ENCODE measurements at places on chromosomes 3 and 15.

DNA sequence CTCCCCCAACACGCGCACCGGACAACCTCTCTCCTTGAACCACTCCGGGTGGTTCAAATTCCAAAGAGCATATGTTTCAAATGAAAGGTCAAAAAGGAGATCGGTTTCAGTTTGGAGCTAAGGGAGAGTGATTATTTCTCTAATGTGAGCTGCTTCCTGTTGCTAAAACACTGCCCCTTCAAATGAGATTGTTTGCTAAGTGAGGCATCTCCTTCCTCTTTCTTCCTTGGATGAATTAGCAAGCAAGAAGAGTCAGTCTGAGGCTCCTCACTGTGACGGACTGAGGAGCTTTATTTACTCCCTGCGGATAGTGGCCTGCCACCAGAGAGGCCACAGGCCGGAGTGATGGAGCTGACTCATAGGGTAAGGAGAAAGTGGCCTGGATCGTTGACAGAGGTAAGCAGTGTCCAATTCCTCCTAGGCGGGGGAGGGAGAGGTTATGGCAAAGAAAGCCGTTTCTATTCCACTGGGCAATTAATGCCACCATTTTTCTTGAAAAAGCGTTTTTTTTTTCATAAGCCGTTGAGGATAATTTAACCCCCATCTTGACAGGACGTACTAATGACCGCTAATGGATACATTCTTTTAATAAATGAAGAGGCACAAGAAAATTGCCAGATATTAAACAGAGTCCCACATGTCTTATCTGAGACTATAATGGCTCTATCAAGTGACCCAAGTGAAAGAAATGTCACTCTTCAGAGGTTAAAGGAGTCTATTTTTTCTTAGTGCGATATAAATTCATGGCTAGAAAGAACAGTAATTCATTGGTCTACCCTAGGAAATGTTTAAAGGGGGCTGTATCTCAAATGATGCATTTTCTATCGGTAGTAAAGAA is 167.0 kb upstream of the ANKRD28 start:
- DNase-seq = no peak

GRCh38 chr3:52053307-52054304 is 2.8 kb downstream of the DUSP7 start:
- no peak for DNase-seq

- no peak for DNase-seq
These were observed 54.1 kb downstream of the EXOG start for GRCh38 chr3:38549957-38550840.

DNA sequence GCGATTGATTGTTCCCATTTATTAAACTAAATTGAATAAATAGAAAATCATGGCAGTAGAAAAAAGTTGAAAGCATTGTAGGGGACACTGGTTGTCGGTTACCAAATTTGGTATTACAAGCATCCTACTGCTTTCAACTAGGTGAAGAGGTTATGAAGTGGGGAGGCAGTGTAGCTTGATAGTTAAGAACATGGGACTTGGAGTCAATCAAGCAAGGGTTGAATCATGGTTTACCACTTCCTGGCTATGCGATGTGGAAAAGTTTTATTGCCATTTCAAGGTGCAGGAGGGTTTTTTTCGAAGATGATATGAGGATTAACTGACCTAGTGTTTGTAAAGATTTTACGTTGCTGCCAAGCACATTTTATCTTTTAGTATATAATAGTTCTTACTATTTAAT is 318.2 kb upstream of the KCNH8 start:
- no peak for DNase-seq

- DNase-seq = no peak
These were observed 25.0 kb upstream of the PYDC2 start for GRCh38 chr3:191435981-191436380.

- no peak for DNase-seq
These were observed 111.3 kb upstream of the SLC7A14 start for GRCh38 chr3:170697131-170697530.

- DNase-seq = no peak
These were observed 262.1 kb downstream of the XXYLT1 start for GRCh38 chr3:195008816-195009215.

DNA sequence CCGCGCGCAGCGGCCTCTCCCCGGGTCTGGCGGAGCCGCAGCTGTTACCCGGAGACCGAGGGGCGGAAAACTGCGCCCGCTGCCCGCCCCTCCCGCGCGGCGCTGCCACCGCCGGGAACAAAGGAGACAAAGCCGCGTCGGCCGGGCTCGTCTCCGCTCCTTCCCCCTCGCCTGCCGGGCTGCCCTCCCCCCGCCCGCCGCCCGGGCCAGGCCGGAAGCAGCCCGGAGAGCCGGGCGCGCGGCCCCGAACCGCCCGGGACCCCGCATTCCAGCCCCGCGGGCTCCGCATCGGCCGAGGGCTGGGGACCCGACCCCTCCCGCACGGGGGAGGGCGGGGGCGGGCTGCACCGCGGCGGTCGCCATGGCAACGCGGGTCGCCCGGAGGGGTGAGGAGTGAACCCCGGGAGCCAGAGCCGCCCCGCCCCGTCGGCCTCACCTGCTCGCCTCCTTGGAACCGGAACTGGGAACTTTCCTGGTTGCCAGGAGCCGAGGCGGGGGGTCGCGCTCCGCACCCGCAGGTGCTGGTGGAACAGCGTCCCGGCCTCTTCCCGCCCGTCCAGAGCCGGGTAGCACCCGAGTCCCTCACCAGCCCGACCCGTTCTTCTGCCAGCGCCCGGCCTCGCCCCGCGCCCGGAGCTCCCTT is 448 bp downstream of the PLXNB1 start:
- no peak for DNase-seq

DNA sequence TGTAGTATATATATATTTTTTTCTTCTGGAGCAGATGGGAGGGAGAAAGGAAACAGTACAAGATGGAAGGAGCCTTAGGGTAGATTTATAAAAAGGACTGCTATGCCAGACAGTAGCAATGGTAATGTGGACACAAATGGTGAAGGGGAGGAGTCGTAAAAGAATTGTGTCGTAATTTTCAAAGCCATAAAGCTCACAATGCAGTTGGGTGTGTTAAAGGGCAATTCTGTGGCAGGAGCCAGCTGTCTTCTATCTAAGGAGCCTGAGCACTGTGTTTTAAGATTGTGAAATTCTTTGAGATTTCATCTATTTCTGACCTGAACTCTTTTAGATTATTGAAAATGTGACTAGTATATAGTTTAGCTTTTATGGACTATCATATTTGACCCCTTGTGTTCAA is 58.9 kb downstream of the CNOT10 start:
- no peak for DNase-seq

DNA sequence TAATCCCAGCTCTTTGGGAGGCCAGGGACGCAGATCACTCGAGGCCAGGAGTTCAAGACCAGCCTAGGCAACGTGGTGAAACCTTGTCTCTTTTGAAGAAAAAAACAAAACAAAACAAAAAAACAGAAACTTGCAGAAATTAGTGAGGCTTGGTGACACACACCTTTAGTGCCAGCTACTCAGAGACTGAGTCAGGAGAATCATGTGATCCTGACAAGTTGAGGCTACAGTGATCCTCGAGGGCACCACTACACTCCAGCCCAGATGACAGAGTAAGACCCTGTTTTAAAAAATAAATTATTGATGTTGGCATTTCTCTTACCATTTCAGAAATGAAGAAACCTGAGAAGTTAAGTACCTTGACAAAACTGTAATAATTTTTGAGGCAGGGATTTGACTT is 44.6 kb upstream of the CCNB2 start:
- no peak for DNase-seq

DNA sequence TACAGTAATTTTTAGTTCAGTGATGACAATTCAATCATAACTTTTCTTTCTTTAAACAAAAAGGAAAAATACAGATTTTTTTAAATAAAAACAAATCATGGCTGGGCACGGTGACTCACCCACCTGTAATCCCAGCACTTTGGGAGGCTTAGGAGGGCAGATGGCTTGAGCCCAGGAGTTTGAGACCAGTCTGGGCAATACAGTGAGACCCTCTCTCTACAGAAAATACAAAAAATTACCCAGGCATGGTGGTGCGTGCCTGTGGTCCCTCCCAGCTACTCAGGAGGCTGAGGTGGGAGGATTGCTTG is 25.6 kb upstream of the ATG7 start:
- DNase-seq = no peak
